ENCODE measurements at places on chromosomes 7 and 10.

DNA sequence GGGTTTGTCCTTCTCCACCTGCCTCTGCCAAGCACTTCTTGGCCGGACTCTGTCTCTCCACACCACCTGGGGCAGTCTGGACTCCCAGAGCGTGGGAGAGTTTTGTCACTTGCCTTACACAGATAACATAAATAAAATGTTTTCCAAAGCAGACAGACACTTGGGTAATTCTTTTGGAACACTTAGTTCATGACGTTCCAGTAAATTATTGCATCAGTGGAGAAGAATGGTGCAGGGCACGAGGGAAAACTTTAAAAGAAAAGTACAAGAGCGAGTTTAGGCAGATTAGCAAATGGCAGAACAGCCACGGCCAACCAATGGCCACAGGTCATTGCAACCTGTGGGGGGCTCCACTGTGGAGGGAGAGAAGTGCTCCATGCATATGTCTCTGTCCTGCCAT lies 170.6 kb upstream of the GRB10 start:
- DNase-seq: no peak

- DNase-seq: no peak
Measured at GRCh38 chr10:116763440-116763839, 21.1 kb upstream of the HSPA12A start.

- DNase-seq: no peak
Measured at GRCh38 chr10:16570731-16571130, 49.1 kb upstream of the C1QL3 start.

- DNase-seq: no peak
Measured at GRCh38 chr10:3236644-3237404, 64.2 kb upstream of the PITRM1 start.

- no peak for DNase-seq
Measured at GRCh38 chr7:30844916-30845315, 66.7 kb upstream of the AQP1 start.

DNA sequence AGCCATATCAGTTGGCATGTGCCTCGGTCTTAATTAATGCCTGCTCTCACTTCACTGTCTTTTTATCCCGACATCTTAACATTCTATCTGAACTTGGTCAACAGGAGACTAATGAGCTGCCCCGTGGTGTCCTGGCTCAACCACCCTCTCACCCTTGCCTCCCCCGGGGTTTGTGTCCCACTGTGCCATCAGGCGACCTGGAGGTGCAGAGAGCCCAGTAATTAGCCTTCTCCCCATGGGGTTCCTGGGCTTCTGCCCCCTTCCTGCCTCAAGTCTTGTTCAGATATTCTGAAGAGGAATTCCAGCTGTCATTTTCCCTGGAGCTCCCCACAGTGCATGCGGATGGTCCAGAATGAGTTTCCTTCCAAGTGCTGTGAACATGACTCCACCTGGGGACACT lies 10.1 kb upstream of the JAKMIP3 start:
- no peak for DNase-seq

All from activated T-helper 1 cell treated with anti-CD3 and anti-CD28 coated beads, Interleukin-2, amount 50 U/mL, for 16 hours (primary cell).